ENCODE measurements at places on chromosomes 1 and 21.

- DNase-seq, result no peak
Measured at GRCh38 chr1:17958704-17959103, 148.9 kb upstream of the IGSF21 start.

DNA sequence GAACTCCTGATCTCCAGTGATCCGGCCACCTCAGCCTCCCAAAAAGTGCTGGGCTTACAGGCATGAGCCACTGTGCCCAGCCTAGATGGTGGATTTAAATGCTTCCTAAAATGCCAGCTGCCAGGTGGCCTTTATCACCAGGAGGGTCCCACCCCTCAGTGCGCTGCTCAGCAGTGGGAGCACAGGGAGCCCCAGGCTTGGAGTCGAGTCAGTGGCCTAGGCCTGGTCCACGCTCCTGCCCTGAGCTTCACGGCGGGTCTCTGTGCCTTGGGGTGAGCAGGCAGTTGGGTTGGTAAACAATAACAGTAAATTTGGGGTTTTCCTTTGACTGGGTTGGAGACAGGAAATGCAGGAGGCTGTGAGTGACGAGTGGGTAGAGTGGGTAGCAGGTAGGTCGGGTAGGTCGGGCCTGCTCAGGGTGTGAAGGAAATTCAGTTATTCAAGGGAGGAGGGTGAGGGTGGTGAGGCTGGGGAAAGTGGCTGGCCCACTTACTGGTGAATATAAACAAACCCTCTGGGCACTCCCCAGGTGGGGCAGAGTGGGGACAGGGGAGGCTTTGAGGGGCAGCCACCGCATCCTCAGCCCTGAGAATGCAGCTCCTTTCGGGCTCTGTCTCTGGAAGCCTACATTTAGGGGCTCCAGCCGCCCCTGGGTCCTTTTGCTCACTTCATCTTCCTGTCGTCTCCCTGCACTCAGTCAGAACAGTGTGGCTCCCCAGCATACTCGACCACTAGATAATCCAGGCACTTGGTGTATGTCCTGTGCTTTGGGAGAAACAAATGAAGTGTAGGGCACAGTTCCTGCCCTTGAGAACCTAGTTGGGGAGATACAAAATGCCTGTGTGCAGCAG is 33.5 kb upstream of the IL19 start:
- peak; percentile 87 for DNase-seq

- no peak for DNase-seq
Measured at GRCh38 chr1:50659107-50659662, 235.9 kb upstream of the DMRTA2 start.

DNA sequence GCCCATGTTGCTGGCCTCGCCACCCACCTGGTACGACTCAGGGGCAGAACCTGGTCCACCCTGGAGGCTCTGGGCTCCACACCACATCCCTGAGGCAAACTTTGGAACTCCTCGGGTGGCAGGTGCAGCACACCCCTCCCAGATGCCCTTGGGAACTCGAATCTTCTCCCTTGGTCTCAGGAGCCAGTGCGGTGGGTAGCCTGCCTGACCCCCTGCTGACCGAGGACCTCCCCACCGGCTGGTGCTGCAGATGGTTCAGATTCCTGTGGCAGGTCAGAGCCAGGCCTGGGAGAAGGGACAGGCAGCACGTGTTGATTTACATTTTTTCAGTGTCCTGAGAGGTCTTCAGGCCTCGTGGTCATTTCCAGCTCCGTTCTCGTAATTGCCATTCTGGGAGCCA is 6.3 kb upstream of the CFAP410 start:
- DNase-seq, result no peak

- no peak for DNase-seq
Measured at GRCh38 chr1:94296018-94296417, 58.6 kb upstream of the ARHGAP29 start.

DNA sequence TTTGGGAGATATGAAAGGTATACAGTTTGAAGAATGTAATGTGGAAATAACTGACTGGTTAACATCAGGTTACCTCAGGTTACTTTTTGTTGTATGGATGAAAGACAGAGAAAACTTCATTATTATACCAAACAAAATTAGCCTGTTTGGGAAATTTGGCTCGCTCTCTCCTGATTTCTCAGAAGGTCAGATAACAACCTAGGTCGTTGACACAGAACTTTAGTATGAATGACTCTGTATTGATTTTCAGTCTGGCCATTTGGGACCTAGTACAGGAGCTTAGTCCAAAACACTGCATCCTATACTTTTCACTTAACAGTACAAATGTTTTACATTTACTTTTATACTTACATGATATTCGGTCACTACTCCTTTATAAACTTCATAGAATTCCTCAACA is 128.3 kb downstream of the ATP1B1 start:
- DNase-seq, result no peak

DNA sequence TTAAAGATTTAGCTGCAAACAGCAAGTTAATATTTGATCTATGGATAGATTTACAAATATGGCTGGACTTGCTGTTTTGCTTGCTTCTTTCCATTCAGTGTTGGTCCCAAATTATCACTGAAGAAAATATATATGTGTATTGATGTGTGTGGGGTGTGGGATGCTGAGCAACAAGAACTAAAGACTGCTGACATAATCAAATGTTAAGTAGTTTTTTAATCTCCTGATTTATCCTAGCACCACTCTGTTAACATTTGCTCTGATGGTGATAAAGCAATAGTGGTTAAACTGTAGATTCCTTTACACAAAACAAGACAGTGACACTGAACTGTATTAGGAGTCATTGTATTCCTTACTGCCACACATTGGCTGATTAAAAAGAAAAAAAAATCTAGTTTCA is 1023.5 kb upstream of the B3GALT2 start:
- no peak for DNase-seq

DNA sequence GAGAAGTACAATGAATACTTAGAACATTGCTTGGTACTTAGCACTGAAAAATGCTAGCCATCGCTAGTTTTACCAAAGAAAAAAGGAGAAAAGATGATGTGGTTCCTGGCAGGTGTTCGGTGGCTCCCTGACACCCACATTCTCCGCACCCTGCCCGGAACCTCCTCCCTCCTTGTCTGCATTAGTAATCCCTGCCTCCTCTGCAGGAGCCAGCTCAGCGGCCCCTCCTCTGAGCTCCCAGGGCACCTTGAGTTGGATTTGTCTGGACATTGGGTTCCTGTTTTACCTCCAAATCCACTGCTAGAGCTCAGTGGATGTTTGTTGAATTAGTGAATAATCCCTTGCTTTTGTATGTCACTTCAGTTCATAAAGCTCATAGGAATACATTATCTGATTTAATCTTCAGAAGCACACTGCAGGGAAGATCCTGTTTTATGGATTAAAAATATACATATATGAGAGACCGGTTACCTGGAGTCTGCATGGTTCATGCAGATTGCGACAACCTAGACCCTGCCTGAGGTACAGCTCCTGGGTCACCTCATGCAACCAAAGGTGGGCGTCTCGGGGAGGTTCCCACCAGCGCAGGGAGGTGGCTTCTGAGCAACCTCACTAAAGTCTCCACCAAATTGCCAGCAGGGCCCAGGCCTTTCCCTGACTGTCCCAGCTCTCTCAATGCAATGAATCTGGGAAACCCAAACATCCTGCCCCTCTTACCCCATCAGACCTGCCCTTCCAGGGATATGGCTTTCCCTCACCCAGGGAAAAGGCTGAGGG is 24.2 kb downstream of the PCAT6 start:
- no peak for DNase-seq

DNA sequence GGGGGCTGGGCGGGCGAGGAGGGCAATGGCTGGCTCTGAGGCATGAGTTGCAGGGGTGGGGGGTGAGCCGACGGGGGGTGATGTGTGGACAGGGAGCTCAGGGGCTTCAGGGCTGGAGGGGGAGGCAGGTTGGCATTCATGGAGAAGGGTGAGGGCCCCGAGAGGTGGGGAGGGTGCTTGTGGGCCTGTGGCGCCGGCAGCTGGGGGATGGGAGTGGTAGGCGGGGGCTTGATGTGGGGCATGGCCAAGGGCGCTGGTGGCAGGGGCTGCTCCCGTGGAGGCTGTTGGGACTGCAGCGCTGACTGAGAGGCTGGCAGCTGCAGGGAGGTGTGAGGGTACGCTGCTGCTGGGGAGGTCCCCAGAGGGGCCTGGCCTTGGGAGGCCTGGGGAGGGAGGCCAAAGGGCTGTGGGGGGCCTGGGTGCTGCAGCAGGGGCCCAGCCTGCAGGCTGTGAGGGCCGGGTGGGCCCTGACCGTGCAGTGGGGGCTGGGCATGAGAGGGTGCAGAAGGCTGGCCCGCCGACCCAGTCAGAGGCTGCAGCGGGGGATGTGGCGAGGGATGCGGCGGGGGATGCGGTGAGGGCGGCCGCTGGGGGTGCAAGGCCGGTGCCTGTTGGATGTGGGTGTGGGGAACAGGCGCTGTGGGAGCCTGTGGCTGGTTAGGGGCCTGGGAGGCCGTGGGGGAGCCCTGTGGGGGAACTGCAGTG is 42.7 kb downstream of the SLC45A1 start:
- DNase-seq, result no peak

- DNase-seq, result peak; percentile 69
Measured at GRCh38 chr1:147892731-147893214, 9.8 kb upstream of the GJA8 start.

GRCh38 chr1:42937836-42938644 is 20.6 kb downstream of the SLC2A1 start:
- no peak for DNase-seq

DNA sequence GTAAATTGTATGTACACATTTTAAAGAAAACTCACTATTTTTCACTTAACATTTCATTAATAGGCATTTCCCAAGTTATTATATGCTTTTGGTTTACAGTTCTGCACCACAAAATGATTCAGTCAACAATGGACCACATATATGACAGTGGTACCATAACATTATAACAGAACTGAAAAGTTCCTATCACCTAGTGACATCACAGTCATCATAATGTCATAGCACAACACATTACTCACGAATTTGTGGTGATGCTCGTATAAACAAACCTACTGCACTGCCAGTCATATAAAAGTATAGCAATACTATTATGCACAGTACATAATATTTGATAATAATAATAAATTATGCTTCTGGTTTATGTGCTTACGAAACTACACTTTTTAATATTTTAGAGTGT is 30.9 kb downstream of the DNAI4 start:
- DNase-seq, result no peak

DNA sequence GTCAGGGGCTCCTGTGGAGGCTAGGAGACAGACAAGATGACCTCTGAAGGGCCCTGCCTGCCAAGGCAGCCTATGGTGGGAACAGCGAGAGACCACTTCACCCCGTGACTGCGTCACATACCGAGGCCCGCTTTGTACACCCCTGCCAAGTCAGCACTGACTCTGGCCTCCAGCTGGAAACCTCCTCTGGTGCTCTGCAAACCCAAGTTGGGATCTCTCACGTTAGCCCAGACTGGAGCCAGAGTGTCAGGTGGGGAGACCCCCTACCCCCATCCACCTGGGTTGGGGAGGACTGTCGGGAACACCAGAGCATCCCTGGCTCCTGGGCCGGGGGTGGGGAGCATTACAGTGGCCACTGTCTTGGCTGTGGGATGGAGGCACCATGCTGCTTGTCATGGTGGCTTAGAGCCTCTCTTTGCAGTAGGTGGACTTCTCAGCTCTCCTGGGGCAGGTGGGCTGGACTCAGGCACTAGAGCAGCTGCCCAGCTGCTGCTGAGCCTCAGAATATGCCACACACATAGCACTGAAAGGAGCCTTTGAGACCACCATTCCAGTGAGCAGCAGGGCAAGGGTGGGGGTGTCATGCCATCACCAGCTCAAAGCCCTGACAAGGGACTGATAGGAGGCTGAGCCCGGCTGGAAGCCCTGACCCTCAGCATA is 50.4 kb downstream of the ELK4 start:
- DNase-seq, result no peak

DNA sequence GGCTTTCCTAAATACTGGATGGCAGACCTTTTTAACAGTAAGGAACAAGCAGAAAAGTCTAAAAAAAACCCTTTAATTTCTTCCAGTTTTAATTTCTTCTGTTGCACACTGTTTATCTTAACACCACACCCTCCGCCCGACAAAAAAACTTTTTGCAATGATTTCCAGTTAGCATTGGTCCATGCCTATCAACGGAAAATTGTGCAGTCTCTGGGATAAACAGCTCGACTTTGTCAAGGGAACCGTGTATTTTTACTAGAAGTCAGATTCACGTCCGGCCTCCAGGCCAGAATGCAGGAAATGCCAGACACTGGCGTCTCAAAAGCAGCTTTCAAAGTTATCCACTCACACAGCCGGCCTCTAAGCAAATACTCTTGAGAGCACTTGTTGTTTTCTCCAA is 378 bp upstream of the NUP210L start:
- DNase-seq, result peak; percentile 28

- DNase-seq, result no peak
Measured at GRCh38 chr1:216410026-216410425, 13.2 kb downstream of the USH2A start.

DNA sequence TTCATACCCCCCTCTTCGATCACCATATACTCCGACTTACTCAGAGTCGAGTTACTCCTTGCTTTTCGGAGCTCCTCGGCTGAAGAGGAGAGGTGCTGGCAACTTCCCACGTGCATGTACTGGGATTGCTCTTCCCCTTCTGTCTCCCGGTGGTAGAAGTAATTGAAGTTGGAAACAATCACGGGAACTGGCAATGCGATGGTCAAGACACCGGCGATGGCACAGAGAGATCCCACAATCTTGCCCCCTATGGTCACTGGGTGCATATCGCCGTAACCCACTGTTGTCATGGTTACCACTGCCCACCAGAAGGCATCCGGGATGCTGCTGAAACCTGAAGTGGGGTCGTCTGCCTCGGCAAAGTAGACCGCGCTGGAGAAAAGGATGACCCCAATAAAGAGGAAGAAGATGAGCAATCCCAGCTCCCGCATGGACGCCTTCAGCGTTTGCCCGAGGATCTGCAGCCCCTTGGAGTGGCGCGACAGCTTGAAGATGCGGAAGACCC is 1.5 kb downstream of the KCNA3 start:
- DNase-seq, result peak; percentile 62

All from natural killer cell (primary cell).